NCI-H510A (cell line): ENCODE measurements at places on chromosomes 16 and 17.
A peak's percentile ranks its signal among the peaks of the same experiment; 100 is the strongest.

- no peak for DNase-seq
Measured at GRCh38 chr16:27712251-27712711, 162.3 kb downstream of the KATNIP start.

GRCh38 chr16:81885976-81886586 is 107.0 kb downstream of the PLCG2 start:
- DNase-seq = no peak

- DNase-seq = no peak
Measured at GRCh38 chr17:75652341-75652740, 14.6 kb downstream of the RECQL5 start.

DNA sequence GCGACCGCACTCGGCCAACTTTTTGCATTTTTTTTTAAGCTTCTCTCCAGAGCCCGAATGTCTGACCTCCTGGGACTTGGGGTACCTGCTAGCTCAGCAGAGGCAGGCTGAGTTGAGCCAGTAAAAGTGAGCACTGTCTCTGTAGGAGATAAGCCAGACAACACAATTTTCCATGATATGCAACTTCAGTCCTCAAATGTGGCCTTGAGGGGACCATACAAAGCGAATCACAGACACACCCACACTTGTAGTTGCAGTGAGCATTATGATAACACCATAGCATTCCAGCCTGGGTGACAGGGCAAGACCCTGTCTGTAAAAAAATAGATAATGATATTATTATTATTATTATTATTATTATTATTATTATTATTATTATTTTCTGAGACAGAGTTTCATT is 2.6 kb downstream of the DPEP2 start:
- DNase-seq = no peak

GRCh38 chr16:6836766-6837165 is 495.9 kb upstream of the RBFOX1 start:
- DNase-seq = no peak

GRCh38 chr16:23505180-23505665 is 5.1 kb downstream of the GGA2 start:
- no peak for DNase-seq

DNA sequence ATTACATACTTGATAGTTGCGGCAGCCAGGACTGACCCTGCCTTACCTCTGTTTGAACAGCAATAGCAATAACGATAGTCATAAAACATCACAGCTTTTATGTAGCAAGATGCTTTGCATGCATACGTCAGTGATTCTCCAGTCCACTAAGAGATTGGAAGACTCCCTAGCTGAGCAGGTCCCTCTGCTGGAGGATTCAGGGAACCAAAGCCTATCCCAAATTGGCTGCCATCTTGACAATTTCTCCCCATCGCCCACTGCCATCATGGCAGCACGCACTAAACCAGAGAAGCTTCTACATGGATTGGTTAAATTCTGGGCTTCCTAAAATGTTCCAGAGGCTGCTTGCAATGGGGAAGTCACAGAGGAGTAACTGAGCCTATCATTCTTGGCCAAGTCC is 360.6 kb upstream of the XYLT1 start:
- DNase-seq = peak; percentile 6

- no peak for DNase-seq
Measured at GRCh38 chr16:85461022-85461813, 151.9 kb upstream of the GSE1 start.

GRCh38 chr16:85046931-85047866 is 19.6 kb downstream of the KIAA0513 start:
- peak; percentile 53 for DNase-seq

DNA sequence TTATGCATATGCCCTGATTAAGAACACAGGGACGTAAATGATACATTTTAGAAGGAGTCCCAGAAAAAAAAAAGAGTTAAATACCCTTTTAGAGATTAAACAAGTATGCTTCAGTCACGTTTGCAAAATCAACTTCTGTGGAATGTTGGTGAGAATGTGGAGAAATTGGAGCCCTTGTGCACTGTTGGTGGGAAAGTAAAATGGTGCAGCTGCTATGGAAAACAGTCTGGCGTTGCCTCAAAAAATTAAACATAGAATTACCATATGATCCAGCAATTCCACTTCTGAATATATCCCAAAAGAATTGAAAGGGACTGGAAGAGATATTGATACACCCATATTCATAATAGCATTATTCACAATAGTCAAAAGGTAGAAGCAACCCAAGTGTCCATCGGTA is 26.5 kb downstream of the RHBDL3 start:
- no peak for DNase-seq

- DNase-seq = no peak
Measured at GRCh38 chr17:63191610-63192009, 225.6 kb downstream of the TANC2 start.

DNA sequence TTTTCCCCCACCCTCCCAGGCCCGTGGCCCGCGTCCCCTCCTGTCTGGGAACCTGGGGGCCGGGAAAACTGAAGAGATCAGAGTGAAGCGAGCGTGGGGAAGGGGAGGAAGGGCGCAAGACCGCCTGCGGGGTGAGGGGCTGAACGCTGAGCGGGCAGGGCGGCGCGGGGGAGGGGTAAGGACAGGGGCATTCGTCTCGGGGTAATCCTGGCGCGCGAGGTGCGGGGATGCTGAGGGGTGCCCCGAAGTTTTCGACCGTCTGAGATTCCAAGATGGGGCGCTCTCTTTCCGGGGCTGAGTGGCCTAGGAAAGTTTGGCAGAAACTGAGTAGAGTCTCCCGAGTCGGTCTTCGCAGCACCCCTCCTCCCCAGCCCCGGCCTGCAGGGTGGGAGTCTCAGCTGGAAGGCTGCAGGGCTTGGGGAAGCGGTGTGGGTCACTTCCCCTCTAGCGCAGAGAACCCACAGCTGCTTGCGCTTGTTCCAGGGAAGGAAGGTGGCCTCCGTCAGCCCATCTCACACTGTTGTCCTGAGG is 555 bp downstream of the TTYH2 start:
- no peak for DNase-seq

GRCh38 chr16:57061084-57061905 is 31.1 kb upstream of the CPNE2 start:
- no peak for DNase-seq

DNA sequence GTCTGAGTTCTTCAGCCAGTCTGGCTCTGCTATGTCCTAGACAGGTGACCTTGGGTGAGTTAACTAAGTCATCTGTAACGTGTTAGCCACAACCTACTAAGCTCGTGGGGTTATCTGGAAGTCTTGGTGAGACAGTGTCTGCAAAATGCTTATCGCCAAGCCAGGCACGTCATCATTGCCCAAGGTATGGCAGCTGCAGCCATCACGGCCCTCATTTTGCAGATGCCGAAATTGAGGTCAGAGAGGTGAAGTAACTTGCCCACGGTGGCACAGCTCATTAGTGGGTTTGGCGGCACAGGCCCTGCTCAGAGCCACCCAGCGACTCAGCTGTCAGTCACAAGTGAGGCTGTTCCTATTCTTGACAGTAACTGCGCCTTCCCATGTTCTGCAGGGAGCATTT is 79.8 kb downstream of the CMIP start:
- no peak for DNase-seq

DNA sequence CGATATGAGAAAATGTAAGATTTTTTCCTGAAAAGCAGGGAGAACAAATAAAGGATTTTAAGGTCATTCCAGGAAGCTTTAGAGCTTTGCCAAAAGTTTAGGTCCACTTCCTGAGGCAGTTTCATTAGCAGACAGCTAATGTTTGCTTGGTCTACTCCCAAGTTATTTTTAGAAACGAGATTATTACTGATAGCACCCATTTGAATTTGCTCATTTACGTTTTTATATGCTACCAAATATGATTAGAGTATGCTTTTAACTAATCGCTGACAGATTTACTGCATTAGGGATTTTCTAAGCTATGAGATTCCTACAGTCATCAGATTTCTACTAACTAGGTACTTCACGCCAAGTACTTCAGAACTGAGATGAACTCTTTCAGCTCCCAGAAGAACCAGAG is 98.1 kb downstream of the WNT3 start:
- DNase-seq = no peak

DNA sequence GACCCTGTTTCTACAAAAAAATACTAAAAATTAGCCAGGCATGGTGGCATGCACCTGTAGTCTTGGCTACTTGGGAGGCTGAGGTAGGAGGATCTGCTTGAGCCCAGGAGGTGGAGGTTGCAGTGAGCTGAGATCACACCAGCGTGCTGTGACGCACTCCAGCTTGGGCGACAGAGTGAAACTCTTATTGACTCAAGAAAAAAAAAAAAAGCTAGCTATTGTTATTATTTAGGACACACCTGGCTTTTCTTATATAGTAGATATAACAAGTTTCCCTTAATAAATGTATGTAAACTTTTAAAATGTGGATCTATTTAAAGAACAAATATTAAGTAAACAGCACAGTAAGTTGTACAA is 1.8 kb downstream of the RABEP2 start:
- DNase-seq = no peak

DNA sequence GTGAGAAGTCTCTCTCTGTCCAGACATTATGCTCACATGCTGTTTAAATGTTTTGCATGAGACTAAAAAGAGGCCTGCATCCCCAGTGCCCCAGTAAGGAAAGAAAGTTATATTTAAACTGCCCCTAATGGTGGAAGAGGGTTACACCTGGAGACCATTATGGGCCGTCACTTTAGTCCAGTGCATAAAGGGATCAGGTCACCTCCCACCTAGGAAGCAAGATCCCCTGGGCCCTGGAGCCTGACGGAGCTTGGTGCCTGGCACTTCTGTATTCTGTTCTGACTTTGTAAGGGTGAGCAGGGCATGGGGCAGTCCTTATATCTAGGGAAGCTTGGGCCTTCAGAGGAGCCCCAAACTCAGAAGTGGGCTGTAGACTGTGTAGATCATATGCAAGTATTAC is 67.9 kb downstream of the CPPED1 start:
- no peak for DNase-seq

DNA sequence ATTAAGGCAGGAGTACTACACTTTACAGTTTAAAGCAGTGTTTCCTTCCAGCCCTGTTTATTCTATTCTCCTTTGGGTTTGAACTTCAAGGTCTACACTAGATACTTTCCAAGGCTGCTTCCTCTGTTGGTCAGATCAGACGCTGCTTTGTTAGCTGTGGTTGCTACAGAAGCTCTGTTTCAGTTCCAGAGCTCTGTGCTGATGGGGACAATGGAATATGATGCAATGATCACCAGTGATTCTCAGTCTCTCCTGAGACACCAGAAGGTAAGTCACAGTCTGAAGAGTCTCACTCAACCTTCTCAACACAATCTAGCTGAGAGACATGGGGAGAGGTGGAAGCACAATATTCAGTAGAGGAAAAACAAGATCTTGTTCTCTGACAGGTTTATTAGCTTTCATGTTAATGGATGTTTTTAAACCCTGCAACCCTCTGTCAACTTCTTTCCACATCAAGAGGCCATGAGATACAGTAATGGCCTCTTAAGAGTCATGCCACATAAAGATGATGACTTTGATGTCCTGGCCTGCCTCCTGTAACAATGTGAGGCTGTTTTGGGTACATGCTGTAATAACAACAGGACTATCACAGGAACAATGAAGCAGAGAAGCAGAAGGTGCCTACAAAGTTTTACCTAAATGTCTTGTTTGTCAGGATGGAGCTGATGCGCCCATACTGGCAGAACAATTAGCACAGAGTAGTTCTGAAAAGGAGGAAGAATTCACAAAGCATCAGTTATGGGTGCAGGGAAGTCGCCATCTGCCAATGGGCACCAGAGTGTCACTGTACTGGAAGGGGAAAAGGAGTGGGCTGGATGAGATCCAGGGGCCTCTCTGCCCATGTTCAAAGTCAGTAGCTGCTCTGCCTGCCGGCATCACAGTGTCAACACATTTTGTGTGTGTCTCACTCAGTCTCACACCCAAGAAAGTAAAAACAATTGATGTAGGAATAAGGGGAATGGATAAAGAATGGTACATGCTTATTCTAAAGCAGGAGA is 33.4 kb downstream of the PSME3IP1 start:
- no peak for DNase-seq

- no peak for DNase-seq
Measured at GRCh38 chr17:65027305-65027704, 29.2 kb downstream of the GNA13 start.

GRCh38 chr17:39699818-39700147 is at the start of gene ERBB2:
TSS of gene ERBB2 (plus strand) at chr17:39700064. CDS start at chr17:39700239, 175 bp downstream.
- no peak for DNase-seq

- no peak for DNase-seq
Measured at GRCh38 chr17:78960928-78961327, 18.8 kb downstream of the LGALS3BP start.

DNA sequence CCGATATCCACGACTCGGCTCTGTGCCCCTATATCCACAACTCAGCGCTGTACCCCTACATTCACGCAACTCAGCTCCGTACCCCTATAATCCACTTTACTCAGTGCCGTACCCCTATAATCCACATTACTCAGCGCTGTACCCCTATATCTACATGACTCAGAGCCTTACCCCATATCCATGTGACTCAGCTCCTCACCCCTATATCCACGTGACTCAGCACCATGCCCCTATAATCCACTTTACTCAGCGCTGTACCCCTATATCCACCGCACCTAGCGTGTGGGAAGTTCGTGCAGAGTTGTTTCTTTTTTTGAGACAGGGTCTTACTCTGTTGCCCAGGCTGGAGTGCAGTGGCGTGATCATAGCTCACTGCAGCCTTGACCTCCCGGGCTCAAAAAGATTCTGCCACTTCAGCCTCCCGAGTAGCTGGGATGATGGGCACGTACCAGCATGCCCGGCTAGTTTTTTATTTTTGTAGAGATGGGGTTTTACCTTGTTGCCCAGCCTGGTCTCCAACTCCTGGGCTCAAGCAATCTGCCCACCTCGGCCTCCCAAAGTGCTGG is 17.4 kb downstream of the CYB5D2 start:
- DNase-seq = no peak

GRCh38 chr16:1309888-1310831 is 724 bp downstream of the UBE2I start:
- DNase-seq = no peak

GRCh38 chr17:80999536-81000333 is 8.1 kb downstream of the CHMP6 start:
- no peak for DNase-seq

GRCh38 chr17:60750640-60751039 is 73.0 kb downstream of the BCAS3 start:
- no peak for DNase-seq

- DNase-seq = peak; percentile 66
Measured at GRCh38 chr17:19003543-19004420, 782 bp downstream of the FAM83G start.

- no peak for DNase-seq
Measured at GRCh38 chr16:57017251-57017650, 27.9 kb downstream of the NLRC5 start.

DNA sequence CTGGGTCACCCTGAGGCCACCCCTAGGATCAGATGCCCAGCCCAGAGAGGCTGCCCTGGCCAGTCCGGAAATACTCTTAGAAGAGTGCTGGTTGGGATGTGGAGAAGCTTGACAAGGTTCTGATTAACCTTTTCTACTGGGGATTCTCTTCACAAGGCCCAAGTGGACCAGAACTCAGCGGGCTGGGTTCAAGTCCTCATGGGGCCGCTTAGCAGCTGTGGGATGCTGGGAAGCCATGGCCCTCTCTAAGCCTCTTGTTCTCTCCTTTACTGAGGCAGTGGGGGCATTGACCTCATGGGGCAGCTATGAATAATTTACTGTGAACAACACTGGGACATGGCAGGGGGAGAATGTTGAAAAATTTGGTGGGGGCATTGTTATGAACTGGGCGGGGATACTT is 92.8 kb downstream of the CYLD start:
- DNase-seq = no peak
